ENCODE measurements at places on chromosomes 4 and X.

DNA sequence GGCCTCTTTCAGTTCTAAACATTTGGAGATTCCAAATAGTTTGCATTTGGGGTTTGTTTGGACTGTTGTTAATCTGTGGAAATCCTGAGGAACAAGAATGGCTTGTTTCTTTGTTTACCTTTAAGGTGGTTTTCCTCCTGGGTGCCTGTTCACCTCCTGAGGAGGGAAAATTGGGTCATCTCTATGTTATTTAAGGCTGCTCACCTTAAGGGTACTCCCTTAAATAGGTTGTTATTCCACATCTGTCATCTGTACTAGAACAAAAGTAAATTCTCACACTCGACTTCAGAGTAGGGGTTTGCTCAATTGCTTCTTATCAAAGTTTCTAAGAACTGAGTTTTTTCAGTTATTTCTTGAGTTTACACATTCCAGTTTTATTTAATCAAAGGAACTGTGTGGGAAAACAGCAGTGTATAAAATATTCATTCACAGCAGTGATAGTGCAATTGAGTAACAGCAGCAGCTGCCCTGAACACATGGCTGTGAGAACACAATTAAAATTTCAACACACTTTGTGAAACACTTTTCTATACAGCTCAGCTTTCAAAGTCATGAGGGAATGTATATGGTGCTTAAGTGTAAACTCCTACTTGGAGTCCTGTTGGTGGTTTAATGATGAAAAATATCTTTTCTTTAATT lies 238.5 kb upstream of the PGRMC2 start:
- no peak for DNase-seq

GRCh38 chrX:38618180-38618579 lies 56.8 kb downstream of the TSPAN7 start:
- no peak for DNase-seq

DNA sequence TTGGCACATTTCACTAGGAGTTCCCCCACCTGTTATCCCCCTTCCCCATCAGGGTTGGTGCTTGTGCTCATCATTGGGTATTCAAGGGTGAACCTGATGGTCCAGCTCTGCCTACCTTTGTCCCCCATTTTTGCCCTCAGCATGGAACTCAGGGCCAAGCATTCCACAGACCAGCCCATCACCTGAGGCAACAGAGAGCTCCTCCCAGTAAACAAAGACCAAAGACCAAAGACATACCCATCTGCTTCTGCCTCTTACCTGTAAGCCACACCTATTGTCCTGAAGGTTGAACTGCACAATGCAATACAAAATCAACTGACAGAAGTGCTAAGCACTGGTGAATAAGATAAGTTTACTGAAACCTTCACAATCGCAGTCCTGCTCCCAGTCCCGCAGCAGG lies 237.5 kb downstream of the PAPSS1 start:
- no peak for DNase-seq

DNA sequence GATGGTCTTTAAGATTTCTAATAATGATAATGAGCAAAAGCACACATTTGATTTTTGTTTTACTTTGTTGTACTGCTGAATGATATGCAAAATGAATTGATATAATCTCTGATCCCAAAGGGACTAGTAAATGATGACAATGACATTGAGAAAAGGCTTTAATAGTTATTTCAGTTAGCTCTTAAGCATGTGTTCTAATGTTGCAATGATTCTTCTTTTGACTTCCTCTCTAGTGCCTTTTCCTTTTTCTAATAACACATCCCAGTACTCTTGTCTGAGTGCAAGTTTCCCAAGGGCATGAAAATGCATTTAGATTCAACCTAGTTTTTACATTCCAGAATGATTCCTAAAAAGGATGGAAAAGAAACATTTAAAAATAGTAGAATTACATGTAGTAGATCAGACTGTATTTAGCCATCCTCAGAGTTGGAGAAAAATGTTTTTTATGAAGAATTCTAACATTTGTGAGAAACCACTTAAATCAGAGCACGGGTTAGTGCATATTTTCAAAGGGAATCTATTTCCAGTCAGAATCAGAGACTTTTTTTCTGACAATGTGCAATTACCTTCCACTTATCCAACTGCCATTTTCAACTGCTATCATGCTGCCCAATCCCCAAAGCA lies 508.8 kb downstream of the C4orf33 start:
- DNase-seq: no peak

DNA sequence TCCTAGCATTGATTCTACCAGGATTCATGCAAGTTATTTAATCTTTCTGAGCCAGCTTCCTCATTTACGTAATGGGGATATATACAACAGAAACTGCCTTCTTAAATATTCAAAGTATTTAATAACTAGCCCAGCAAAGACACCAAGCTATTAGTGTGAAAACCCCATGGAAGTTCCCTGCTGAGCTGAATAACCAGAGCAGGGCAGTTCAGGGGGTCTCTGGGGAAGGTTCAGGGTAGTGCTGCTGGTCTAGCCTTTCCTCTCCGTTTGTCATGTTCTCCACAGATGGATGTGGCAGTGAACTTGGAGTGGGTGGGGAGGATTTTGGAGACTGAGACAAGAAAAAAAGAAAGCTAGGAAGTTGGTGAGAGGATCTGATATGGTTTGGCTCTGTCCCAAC lies 240.8 kb upstream of the TAPT1 start:
- no peak for DNase-seq

- DNase-seq: no peak
These were observed 236.0 kb downstream of the ANK2 start for GRCh38 chr4:113285501-113285900.

GRCh38 chrX:119667111-119667878 lies 25.7 kb downstream of the SEPTIN6 start:
- no peak for DNase-seq

DNA sequence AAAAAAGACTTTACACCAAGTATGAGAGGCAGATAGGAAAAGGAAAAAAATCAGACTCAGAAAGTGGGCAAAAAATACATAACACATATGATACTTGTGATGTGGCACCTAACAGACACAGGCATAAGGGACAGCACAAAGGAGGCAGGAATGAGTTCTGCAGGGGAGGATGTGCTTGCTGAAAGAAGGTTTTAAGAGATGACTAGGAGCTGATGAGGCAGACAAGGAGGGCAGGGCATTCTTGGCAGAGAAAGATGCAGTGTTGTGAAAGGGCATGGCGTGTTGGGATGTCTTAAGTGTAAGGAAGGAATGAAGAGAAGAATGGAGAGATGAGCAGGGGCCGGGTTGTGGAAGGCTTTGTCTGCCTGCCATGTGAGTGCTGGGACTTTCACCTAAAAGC lies 49.7 kb upstream of the TMEM154 start:
- DNase-seq: no peak

DNA sequence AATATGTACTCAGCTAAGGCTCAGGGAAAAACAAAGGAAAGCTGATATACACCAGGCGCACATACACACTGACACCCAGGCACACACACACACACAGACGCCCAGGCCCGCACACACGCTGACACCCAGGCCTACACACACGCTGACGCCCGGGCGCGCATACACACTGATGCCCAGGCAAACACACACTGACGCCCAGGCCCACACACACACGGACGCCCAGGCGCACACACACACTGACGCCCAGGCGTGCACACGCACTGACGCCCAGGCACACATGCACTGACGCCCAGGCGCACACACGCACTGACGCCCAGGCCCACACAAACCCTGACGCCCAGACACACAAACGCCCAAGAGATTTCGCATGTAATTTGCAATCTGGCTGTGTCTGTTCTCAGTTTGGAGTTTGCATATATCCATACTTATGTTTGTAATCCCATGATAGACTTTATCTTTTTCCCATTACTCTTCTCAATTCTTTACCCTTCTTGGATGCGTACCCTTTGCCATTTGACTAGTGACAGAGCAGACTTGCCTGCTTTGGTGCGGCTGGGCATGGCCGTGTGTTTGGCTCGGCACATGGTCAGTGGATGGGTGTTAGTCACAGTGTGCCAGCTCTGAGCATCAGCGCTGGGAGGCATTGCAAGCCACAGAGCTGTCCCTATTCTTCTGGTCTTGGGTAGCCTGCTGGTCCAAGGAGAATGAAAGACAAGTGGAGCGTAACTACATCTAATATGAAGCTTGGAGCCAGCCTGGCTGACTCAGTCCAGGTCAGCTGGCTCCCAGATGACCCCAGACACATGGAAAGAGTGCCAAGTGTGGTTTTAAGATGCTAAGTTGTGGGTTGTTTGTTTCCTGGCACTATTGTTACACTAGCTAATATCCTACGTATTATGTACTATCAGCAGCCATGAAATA lies 632.4 kb upstream of the ZFP42 start:
- DNase-seq: no peak

DNA sequence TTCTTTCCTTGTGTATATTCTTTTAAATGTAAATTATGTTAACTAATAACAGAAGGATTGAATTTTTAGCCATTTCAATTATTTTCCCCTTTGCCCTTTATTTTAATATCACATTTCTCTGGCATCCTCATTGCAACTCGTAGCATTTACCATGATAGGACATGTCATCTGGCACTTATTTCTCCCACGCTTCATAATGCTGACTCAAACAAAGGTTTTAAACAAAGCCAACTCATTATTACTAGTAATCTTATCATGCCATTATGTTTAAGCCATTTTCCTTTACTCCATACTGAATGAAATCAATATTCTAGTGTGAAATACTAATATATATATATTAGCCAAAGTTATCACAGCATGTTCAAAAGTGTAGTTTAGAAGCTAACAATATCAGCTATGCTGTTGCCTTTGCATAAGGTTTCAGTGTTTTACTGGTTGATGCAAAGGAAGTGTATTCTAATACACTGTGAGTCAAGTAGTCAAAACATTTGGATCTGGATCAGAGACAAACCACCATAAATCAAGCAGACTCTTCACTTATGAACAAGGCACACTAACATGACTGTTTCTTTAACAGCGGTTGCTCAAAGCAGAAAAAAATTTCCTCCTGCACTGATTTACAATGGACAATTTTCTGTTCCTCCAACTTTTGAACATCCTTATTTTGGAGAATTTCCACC lies 281.6 kb downstream of the SLC7A11 start:
- no peak for DNase-seq

- DNase-seq: no peak
These were observed 62.5 kb downstream of the DCAF8L1 start for GRCh38 chrX:27918799-27919198.

DNA sequence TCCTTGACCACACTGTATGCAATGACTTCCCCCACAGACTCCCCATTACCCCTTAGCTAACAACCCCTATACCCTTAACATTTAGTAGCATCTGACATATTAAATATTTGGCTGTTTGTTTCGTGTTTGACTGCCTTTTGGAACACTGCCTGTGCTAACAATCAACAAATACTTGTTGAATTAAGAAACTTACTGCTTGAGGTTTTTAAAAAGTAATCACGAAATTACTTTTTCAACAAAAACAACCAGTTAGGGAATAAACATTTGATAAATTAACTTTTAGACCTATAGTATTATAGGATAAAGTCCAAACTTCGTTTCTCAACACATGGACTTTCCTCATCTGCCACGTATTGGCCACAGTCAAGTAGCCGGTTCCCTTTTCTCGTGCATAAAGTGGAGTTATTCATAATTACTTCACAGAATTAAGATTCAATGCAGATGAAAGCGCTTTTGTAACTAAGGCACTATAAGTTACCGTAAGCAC lies 555 bp upstream of the ELMOD2 start:
- no peak for DNase-seq

GRCh38 chr4:136750897-136751296 lies 781.4 kb downstream of the PCDH18 start:
- DNase-seq: no peak

Measured in stimulated activated naive CD8-positive, alpha-beta T cell treated with anti-CD3 and anti-CD28 coated beads, Interleukin-15, Interleukin-2, amounts not matched to agents 100 U/mL and 50 U/mL, for 24 hours (primary cell).